HFF-Myc (cell line): ENCODE measurements at places on chromosomes 6 and 20.

- DNase-seq = no peak
Measured at GRCh38 chr20:34143951-34144350, 31.9 kb upstream of the EIF2S2 start.

DNA sequence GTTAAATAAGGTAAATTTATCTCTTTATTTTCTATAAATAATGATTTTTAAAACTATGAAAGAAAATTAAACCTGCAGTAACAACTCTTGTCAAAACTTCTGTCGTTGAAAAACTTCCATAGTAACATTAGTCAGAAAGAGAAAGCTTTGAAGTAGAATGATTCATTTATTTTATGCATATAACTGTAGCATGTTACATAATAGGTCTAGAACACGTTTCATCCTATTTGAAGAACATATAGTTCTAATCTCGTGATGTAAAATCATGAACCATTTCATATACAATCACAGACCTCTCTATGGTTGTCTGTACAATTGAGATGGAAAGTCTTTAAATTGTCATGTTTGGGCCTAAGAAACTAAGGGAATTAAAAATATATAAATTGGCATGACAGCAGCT, 61.3 kb upstream of the MYLIP start:
- DNase-seq = no peak

DNA sequence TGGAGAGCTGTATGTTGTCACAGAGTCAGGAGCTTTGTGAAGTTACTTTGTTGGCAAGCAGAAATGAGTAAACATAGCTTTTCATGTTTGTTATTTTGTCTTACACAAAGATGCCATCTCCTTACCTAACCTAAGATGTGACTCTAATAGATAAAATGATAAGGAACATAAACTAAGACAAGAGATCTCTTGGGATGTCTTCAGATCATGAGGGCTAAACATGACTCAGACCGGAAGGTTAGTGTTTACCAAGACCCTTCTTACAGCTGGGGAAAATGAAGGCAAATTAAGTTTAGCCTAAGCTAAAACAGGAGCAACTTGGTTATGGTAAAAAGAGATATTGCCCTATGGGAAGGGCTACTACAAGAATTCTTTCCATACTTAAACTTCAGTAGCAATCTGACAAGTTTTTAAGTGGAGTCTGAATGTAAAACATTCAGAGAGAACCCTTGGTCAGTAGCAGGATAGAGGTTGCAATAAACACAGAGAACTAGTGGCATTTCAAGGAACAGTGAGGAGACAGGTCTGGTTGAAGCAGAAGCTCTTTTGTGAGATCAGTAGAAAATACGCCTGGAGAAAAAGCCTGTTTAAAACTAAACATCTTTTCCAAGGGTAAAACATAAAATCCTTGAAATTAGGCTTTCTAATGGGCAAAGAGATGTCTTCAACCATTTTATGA, 29.9 kb downstream of the SGK1 start:
- no peak for DNase-seq

DNA sequence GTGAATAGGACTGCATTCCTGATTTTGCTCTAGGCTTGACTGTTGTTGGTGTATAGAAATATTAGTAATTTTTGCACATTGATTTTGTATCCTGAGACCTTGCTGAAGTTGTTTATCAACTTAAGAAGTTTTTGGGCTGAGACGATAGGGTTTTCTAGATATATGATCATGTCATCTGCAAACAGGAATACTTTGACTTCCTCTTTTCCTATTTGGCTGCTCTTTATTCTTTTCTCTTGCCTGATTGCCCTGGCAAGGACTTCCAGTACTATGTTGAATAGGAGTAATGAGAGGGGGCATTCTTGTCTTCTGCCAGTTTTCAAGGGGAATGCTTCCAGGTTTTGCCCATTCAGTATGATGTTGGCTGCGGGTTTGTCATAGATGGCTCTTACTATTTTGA, 13.4 kb downstream of the HLA-DOB start:
- no peak for DNase-seq

DNA sequence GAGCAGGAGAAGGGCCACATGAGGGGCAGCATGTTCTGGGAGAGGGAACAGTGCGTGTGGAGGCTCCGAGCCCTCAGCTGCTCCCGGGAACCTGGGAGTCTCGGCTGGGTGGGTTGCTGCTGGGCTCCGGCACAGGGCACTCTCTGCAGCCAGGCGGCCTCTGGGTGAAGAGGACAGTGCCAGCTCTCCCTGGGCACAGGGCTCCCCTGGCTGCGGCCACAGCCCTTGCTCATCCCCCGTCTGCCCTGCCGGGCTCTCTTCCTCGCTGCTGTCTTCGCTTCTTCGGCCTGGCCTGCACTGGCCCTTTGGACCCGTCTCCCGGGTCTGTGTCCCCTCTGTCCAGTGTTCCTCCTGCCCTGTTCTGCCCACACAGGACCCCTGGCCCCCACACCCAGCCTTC, 48.2 kb downstream of the CDH4 start:
- no peak for DNase-seq
